ENCODE measurements at places on chromosomes 6 and 20.

GRCh38 chr20:44598423-44599305, 16.3 kb downstream of the PKIG start:
- DNase-seq: no peak

- DNase-seq: no peak
Observed at GRCh38 chr6:167956983-167957492, 40.4 kb upstream of the KIF25 start.

DNA sequence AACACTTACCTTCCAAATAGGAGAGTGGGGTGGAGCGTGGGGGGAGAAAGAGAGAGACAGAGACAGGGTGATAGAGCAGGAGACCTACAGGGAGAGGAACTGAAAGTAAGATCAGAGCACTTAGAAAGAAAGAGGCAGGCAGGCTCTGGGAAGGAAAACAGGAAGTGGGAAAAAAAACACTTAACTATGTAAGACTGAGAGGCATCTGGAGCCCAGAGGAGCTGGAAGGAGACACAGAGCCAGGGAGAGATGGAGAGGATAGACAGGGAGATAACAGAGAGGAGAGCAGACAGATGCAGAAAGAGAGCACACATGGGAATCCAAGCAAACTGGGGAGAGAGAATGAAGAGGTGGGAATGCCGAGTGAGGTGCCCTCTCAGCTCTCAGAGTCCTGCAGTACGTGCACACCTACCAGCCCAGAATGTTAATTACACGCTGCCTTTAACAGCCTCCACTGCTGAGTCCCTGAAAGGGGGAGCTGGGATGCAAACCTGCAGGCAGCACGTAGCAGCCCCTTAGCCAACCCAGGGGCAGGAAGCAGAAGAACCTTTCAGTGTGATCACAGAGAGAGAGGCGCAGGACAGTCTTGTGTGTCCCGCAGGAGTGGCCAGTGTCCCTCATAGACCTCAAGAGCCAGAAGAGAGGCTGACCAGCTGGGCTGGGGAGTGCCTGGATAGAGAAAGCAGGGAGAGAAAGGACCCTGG, 132.7 kb upstream of the LRFN2 start:
- DNase-seq: no peak

- no peak for DNase-seq
Observed at GRCh38 chr6:85126485-85127167, 323.3 kb upstream of the NT5E start.

GRCh38 chr6:109453594-109454495, 1.7 kb downstream of the MICAL1 start:
- DNase-seq: no peak

DNA sequence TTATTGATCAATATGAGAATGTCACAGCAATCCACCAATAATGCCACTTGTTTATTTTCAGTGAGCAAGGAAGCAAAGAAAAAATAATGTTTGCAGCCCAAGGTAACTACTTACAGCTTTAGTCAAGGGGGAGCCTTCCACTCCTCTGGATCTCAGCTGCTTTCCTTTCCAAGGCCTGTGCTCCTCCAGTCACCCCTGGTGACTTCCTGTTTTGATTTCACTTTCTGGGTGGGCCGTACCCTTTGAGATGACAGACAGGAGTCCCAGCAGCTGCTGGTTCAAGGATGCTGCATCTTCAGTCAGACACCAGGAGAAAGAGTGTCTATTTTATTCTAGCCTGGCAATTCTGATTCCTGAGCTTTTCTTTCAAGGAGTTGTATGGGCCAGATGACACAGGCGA, 5.6 kb upstream of the VNN2 start:
- peak; percentile 16 for DNase-seq

GRCh38 chr6:4667591-4667990, 108.6 kb upstream of the CDYL start:
- DNase-seq: no peak

GRCh38 chr20:1300083-1300840, 28.7 kb downstream of the SDCBP2 start:
- DNase-seq: no peak

DNA sequence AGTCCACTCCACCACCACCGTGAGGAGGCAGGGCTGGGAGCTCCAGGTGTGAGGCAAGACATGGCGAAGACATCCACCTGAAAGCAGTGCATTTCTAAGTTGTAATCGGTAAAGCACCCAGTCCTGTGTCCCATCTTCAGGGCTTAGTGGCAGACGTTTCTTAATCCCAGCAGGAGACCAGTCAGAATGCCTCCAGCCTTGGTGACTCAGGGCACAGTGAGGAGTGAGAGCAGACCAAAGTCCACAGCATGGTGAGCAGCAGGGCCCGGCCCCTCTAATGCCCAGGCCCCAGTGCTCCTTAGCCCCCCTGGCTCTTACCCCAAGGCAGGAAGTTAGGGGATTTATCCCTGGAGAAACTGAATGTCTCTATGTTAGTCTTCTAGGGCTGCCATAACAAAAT, 183.9 kb downstream of the SYNDIG1 start:
- no peak for DNase-seq

GRCh38 chr6:100464903-100465700, at the start of gene SIM1:
Gene SIM1, minus strand, starts transcription at chr6:100464921. Its CDS starts 1,453 bp downstream, at chr6:100463468.
- no peak for DNase-seq

DNA sequence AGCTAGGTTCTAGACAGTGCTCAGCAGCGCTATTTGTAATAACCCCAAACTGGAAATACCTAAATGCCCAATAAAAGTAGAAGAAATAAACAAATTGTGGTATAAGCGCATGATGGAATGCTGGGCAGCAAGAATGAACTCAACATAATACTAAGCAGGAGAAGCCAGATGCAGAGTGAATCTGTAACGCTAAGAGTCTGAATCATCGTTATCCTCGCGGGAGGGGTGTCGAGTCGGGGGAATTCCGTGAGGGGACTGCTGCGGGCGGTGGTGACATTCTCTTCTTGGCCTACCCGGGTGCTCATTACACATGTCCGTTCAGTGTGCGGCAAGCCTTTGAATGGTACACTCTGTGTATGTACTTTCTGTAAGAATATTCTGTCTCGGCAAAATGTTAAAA, 83.7 kb downstream of the SULF2 start:
- DNase-seq: no peak

- no peak for DNase-seq
Observed at GRCh38 chr6:108091288-108091687, 16.7 kb upstream of the OSTM1 start.

GRCh38 chr6:144133225-144133821, 17.0 kb upstream of the STX11 start:
- DNase-seq: no peak

- DNase-seq: no peak
Observed at GRCh38 chr6:157706883-157707282, 116.2 kb upstream of the SNX9 start.

- no peak for DNase-seq
Observed at GRCh38 chr20:60206259-60206658, 248.0 kb downstream of the CDH26 start.

DNA sequence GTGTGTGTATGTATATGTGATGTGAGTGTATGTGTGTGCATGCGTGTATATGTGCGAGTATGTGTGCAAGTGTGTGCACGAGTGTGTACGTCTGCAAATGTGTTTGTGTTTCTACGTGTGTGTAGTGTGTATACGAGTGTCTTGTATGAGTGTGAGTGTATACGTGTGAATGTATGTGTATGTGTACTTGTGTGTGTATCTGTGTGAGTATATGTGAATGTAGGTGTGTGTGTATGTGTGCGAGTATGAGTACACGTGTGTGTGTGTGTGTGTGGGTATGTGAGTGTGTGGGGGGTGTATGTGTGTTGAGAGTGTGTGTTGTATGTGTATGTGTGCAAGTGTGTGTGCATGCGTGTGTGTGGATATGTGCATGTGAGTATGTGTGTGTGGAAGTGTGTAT, 602.0 kb upstream of the CDH4 start:
- DNase-seq: no peak

DNA sequence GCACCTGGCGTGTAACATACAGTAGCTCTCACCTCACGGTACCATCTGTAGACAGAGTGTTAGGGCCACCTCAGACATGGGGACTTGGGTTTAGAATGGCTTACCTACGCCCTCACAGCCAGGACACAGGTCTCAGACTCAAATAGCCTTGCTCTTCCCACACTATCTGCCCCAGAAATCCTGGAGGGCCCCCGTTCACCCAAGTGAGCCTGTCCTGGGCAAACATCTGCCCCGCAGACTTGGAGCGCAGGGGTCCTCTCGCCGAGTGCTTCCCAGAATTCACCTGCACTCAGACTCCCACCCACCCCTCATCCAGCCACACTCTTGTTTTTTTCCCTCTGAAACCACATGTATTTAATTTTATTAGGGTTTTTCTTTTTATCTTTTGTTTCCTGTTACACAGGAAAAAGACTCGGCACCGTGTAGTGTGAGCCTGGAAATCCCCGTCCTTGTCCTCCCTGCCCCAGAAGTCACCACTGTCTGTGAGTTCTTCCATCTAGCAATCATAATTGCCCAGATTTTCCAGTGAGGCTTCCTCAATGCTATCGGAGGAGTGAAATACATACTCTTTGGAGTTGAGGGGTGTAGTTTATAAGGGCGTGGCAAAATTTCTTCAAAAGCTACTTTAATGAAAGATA, 17.1 kb upstream of the MAP1LC3A start:
- no peak for DNase-seq

DNA sequence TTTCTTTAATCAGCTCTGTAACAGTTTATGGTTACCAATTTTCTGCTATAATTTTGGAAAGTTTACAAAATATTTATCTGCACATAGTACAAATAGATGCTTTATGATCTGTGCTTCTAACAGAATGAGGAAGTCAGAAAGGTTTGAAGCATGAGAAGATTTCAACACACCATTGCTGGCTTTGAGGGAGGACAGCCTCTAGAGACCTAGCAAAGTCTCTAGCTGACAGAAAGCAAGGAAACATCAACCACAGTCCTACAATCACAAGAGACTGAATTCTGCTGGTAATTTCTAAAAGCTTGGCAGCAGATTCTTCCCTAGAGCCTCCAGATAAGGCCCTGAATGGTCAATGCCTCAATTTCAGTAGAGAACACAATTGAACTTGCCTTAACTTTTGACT, 750.8 kb upstream of the SLC35B3 start:
- DNase-seq: no peak

GRCh38 chr6:7770111-7770510, 44.2 kb downstream of the BMP6 start:
- no peak for DNase-seq

- DNase-seq: no peak
Observed at GRCh38 chr20:24747881-24748595, 201.0 kb upstream of the CST7 start.

GRCh38 chr20:58014628-58015315, 213.7 kb downstream of the ANKRD60 start:
- no peak for DNase-seq

GRCh38 chr6:33745548-33745947, 1.2 kb downstream of the IP6K3 start:
- DNase-seq: no peak

- DNase-seq: no peak
Observed at GRCh38 chr20:44153636-44154043, 33.3 kb downstream of the JPH2 start.

- DNase-seq: no peak
Observed at GRCh38 chr6:16740097-16740496, 21.2 kb downstream of the ATXN1 start.

- DNase-seq: no peak
Observed at GRCh38 chr6:158009114-158009891, 27.6 kb downstream of the SYNJ2 start.

- no peak for DNase-seq
Observed at GRCh38 chr6:108080010-108080780, 5.7 kb upstream of the OSTM1 start.
